ENCODE measurements at places on chromosomes 1 and 21.

GRCh38 chr1:94490556-94490955 is 51.0 kb downstream of the F3 start:
- no peak for DNase-seq

GRCh38 chr1:186183970-186184628 is 191.0 kb downstream of the TPR start:
- peak; percentile 79 for DNase-seq

DNA sequence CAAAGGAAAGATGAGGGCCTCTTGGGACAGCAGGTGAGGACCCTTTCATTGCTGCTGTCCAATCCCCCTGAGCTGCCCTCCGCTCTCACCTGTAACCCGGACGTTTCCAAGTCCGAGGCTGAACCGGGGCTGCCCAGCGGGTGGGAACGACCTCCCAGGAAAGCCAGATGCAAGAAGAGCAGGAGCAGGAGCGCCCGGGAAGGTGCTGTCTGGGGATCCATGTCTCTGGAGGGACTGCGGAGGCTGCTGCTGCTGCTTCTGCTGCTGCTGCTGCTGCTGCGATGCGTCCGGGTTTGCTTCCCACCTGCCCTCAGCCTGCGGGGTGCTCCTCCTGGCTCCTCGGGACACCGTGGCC is at the start of gene NPPB:
Gene NPPB (minus strand): TSS at position 333 of the 355 bp plus-strand sequence. CDS start 112 bp downstream, at position 221.
- DNase-seq = no peak

GRCh38 chr1:147890177-147890790 is 12.3 kb upstream of the GJA8 start:
- DNase-seq = peak; percentile 20

GRCh38 chr1:156480411-156481192 is 20.0 kb downstream of the MEF2D start:
- peak; percentile 75 for DNase-seq

GRCh38 chr1:213273546-213273945 is 222.5 kb downstream of the RPS6KC1 start:
- no peak for DNase-seq

DNA sequence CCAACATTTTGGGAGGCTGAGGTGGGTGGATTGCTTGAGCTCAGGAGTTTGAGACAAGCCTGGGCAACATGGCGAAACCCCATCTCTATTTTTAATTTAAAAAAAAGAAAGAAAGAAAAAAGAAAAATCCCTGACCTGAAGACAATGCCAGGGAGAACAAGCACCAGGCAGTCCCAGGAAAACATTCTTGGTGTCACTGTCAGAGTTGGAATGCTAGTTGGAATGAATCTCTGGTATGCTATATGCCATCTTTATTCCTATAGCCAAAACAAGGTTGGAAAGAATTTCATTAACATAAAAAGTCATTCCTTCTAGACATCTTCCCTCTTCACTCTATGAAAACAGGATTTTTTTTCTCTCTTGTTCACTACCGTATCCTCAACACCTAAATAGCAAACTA is 2.8 kb downstream of the DNAJC8 start:
- DNase-seq = no peak

DNA sequence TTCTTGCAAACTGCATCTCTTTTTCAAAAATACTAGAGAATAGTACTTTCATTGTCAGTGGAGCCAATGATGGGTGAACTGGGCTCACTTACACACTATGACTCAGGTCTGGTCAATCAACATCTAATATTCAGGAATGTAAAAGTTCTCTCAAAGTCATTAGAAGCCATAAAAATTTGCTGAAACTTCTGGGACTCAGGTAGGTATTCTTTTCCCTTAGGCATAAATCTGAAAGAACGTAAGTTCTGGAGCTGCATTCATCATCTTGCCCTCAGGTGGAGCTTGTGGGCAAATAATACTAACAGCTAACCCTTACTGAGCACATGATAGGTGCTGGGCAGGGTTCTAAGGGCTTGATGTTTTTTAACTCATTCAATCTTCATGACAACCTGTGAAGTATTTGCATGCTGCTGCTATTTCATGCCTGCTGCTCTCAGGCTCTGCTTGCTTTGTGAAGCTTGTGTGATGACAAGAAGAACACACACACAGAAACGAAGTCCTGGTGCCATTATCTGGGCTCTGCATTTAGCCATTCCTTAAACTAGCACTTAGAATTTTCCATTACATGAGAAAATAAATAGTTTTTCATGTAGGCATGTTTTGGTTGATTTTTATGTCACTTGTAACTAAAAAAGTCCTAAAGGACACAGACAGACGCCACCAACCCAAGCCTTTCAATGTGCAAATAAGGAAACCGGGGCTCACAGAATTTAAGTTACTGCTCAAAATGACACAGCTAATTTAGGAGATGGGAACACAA is 394.2 kb upstream of the LYPLAL1 start:
- DNase-seq = peak; percentile 31

DNA sequence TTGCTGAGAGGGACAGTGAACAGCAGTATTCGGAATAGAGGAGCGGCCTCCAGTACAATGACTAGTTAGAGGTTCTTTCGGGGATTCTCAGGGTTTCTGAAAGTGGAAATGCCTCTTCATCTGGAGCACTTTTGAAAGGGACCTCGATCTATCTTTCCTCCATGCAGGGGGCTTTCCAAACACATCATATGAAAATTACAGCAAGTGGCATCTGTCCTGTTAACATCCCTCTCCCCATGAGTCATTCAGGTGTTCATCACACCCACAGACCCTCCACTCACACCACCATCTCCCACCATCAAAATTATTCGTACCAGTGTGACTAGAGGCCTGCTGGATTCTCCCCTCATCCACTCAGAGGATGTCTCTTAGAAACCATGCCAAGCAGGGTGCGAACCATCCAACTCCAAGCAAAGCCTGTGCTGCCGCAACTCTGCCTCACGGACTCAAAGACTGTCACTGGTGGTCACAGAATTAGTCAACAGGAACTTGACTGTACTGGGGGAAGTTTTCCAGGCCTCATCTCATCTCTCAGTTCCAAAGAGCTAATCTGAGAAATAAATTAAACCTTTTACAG is 211.1 kb downstream of the MRPL39 start:
- no peak for DNase-seq

DNA sequence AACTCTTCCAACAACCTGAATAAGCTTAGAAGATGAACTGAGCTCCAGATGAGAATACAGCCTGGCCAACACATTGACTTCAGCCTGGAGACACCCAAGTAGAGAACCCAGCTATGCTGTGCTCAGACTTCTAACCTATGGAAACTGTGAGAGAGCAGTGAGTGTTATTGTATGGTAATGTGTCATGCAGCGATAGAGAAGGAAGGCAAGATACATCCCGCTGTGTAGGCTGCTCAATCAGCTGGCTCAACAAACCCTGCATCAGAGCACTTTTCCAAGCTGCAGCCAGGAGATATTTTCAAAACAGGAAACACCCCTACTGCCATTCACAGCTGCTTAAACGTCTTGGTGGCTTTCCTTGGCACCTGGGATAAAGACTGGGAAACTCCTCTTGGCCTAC is 321.3 kb downstream of the SIPA1L2 start:
- DNase-seq = no peak

DNA sequence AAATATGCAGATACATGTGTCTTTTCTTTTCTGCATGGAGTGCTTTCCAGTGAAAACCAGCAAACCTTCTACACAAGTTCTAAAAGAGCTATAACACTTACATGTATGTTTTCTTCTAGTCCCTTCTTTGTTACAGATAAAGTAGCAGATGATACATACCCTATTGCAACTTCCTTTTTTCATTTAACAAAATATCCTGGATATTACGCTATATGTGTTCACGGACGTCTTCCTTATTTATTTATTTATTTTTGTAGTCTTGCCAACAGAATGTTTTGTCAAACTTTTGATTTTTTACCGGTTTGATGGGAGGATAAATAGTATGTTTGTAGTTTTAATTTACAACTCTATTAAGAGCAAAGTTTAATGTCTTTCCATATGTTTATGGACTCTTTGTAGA is 5.2 kb upstream of the GALNT2 start:
- DNase-seq = no peak
